ENCODE measurements at places on chromosomes 13 and 19.

GRCh38 chr19:17687857-17688784, at the start of gene UNC13A:
Gene UNC13A, minus strand, starts transcription at chr19:17688354. Its CDS starts 155 bp downstream, at chr19:17688199.
- no peak for DNase-seq

DNA sequence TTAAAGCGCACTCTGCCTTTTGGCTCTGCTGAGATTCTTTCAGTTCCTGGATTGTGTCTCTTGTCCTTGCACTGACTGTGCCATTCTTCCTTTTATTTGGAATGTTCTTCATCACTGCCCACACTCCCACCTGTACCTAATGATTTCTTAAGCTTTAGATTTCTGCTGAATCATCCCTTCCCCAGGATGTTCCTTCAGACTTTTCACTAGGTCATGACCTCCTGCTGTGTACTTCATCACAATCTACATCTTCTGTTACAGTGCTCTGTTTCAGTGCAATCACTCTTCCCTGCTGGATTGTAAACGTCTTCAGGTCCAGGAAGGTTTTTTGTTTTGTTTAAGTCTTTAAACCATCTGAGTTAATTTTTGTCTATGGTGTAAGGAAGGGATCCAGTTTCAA, 281.0 kb downstream of the ATP8A2 start:
- no peak for DNase-seq

DNA sequence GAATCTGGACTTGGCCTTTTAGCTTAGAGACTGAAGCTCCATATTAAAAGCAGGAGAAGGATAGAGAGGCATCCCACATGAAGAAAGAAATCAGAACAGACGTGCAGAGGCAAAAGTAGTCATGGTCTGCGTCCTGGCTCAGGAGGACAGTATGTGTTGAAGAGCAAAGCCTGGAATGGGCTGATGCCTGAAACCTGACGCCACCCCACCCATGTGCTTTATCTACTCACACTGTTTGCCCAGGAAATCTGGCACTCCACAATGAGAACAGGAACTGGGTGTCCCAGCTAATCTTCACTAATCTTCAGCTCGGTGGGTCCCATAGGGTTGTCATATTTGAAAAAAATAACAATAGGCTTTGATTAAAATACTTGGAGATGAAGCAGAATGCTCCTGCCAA, 549.0 kb upstream of the GPC6 start:
- DNase-seq = no peak

DNA sequence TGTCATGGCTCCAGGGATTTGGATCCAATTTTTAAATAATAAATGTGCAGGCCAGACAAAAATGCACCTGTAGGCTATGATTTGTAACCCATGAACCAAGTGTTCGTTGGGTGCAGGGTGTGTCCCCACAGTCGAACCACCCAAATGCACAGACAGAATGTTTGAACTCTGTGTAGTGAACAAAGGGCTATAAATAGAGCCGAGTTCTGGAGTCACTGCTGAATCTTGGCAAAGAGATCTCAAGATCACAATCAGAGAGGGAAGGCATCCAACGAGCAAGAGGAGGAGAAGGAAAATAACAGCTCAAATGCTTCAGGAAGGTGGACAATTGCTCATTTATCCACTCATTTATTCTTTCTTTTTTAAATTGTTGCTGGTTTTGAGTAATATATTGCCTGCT, 547.9 kb downstream of the FGF9 start:
- no peak for DNase-seq

DNA sequence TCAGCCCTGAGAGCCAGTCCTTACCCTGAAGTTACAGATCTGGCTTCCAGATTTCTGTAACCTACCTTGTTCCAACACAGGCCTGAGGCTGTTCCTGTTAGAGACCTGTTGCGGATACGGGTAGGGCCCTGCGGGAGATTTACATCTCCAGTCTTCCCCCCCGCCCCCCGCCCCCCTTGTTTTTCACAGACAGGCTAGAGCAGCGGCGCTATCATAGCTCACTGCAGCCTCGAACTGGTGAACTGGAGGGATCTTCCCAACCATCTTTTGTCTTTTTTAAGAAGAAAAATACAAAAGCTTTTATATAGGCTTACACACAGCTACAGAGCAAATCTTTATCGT, 10.6 kb upstream of the CEACAM21 start:
- no peak for DNase-seq

GRCh38 chr13:99812625-99813024, 158.9 kb downstream of the ZIC5 start:
- peak; percentile 80 for DNase-seq

DNA sequence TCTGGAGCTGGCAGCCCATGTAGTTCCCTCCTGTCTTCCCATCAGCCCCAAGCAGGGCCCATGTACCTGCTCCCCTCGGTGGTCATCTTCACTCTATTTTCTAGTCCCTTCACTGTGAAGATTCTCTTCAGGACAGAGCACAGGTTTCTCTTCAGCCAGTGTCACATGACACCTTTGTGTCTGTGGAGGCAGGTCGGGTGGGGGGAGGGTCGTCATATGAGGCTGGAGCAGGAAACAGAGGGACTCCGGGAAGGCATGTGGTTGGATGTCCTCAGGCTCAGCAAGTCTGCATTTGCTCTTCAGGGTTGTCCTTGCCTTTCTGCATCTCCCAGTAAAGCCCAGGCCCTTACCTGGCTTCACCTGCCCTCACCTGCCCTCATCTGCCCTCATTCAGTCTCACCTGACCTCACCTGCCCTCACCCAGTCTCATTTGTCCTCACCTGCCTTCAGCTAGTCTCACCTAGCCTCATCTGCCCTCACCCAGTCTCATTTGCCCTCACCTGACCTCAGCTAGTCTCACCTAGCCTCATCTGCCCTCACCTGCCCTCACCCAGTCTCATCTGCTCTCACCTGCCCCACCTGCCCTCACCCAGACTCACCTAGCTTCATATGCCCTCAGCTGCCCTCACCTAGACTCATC, 120.3 kb downstream of the ZDHHC20 start:
- no peak for DNase-seq
